ENCODE measurements at places on chromosomes 4 and X.

DNA sequence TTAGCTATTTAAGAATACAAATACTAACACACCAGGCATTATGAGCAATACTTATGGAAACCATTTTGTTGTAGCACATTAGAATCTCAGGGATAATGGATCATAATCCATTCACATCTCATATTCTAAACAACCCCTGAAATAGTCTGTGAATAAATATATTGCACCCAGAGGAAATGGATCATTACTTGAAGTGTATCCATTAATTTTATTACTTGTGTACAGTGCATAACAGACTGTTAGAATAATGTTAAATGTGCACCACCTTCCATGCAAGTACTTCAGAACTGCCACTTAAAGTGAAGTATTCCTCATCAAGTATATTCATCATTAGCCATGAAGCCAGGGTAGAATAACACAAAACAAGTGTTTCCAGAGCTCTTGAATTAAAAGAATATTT, 715.5 kb downstream of the DMD start:
- DNase-seq: no peak

- no peak for DNase-seq
Observed at GRCh38 chr4:54513204-54513603, 144.6 kb upstream of the KIT start.

GRCh38 chr4:76232681-76233080, 18.8 kb upstream of the FAM47E start:
- no peak for DNase-seq

DNA sequence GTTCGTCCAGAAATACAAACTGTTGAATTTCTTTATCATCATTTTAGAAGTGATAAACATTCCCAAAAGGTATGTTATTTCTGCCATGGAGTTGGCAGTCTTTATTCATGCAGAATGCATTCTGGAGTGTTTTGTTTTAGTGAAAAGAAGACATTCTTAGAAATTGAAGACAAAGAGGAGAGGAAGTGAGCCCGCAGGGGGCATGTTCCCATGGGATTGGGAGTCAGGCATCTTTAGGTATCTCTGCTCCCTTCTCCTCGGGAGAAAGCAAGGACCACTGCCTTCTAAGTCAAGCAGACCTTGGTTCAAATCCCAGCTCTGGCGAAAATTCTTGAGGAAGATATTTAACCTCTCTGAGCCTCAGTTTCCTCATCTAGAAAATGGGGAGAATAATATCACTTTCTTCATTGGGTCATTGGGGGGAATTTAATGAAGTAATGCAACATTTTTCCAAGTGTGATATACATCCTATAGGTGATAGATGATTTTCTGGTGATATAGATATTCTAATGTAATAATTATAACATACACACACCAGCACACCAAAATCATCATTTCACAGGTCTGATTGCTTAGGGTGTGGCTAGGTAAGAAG, 26.5 kb upstream of the CHRNA9 start:
- no peak for DNase-seq

DNA sequence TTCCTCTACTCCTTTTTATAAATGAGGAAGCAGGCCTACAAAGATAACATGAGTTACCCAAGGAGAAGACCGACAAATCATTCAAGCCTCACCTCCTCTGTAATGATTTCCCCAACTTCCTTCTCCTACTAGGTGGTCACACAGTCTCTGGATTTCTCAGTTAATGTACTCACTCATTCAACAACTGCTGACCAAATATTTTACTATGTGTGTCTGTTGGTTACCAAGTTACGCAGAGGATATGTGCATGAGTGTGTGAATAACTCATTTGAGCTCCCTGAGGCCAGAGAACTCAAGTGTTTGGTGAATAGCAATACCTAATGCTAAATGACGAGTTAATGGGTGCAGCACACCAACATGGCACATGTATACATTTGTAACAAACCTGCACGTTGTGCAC, 10.4 kb downstream of the CASK start:
- no peak for DNase-seq

GRCh38 chr4:167210166-167210565, 24.1 kb downstream of the SPOCK3 start:
- no peak for DNase-seq

- DNase-seq: no peak
Observed at GRCh38 chrX:44042751-44043150, 69.6 kb upstream of the NDP start.

GRCh38 chrX:38260231-38260630, 39.6 kb upstream of the SRPX start:
- DNase-seq: no peak

DNA sequence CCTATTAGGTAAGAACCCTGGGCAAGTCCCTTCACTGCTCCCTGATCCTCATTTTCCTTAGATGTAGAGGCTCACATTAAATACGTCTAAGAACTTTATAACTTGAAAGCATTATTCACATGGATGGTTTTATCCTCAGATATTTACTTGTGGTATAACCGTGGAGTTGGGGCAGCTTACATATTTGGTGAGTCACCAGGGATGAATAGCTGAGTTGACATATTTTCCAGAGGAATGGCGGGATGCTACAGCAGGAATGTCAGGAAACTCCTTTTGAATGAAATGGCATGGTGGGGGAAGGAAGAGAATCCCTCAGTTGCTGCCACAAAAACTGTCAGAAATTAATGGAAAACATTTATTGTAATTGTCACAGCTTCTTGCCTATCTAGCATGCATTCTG, 165.3 kb upstream of the RPS6KA3 start:
- no peak for DNase-seq
